Thoracic aorta (tissue), 2 donors: ENCODE measurements at places on chromosomes 7 and 10.

- DNase-seq = no peak
Observed at GRCh38 chr7:76037310-76037709, 10.5 kb downstream of the STYXL1 start.

DNA sequence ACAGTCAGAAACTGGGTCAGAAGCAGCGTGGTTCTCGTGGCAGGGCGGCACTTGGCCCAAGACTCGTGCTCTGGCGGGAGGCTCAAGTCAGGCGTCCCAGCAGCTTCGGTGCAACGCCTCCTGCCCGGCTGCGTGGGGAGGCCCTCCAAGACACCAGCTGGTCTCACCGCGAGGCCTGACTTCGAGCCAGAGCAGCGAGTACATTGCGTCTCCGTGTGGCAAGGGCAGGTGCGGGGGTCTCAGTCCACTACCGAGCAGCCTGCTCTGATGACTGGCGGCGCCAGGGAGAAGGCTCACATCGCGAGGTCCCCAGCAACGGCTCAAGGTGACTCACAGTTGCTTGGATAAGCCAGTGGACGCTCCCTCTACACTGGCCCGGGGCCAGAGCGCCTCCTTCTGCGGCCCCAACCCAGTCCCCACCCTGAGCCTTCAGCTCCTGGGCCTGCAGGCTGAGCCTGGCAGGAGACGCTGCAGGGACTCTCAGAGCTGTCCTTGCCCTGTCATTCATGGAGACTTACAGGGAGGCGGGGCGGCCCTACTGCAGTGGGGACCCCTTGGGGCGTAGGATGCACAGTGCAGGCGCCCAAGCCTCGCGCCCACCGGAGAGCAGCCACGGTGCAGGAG is 41.9 kb upstream of the PRKAR1B start:
- no peak for DNase-seq

- DNase-seq = no peak
Observed at GRCh38 chr10:124101351-124101750, 8.0 kb upstream of the CHST15 start.

GRCh38 chr7:122847871-122848473 is 38.3 kb downstream of the CADPS2 start:
- DNase-seq = no peak

- DNase-seq = no peak
Observed at GRCh38 chr7:143435266-143435665, 8.0 kb upstream of the TAS2R60 start.

DNA sequence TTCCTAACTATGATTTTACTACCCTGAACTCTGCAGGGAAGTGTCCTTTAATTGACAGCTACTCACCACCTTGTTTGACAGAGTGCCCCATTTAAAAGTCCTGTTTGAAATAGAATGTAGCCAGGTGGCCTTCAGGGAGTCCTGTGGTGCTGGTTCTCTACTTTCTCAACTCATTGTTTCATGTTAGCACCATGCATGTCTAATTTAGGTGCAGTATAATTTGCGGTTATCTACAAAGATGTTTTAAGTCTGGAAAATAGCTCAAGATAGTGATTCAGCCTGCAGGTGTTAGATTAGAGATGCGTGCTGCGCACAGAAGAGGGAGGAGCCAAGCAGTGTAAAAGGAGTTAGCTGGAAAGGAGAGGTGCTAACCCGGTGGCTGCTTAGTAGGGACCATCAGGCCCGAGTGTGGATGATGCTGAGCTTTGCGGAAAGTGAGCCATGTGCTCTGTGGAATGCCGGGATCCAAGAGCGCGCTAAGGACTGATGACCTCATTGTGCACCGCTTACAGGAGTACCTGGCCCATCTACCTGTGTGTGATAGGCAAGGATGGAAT is 1.2 kb downstream of the CCM2 start:
- DNase-seq = no peak

DNA sequence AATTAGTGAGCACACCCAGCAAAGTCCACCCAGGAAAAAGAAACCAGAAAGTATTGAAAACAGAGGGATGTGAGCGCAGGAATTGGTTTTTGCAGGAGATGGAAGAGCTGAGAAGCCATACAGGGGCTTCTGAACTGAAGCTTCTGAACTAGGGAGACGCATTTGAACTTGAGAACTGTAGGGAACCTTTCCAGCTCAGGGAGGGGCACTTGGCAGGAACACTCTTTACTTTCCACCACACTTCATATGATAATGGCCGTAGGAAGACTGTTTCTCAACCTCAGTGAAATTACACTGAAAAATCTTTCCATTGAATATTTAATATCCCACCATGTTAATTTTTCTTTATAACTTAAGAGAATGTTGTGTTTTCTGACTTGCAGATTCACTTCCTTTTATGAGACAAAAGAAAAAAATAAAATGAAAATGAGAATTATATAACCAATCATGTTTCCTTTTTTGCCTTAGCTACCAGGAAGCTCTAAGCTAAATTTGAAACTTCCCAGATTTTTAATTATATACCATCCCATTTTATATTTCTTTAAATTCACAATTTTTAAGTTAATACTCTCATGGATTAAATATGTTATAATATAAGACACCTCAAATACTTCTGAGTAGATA is 98.3 kb upstream of the TCF7L2 start:
- no peak for DNase-seq
